HepG2 (cell line): ENCODE measurements at places on chromosomes 3 and 15.

GRCh38 chr3:148319960-148320359, 377.7 kb upstream of the AGTR1 start:
- DNase-seq = no peak

GRCh38 chr3:4309491-4310128, 6.4 kb downstream of the SETMAR start:
- DNase-seq = no peak

- DNase-seq = no peak
These were observed 69.1 kb downstream of the SEMA6D start for GRCh38 chr15:47786371-47786770.

GRCh38 chr3:519026-519425, 322.5 kb downstream of the CHL1 start:
- DNase-seq = no peak

- no peak for DNase-seq
These were observed 252.8 kb downstream of the CD47 start for GRCh38 chr3:107837895-107838612.

DNA sequence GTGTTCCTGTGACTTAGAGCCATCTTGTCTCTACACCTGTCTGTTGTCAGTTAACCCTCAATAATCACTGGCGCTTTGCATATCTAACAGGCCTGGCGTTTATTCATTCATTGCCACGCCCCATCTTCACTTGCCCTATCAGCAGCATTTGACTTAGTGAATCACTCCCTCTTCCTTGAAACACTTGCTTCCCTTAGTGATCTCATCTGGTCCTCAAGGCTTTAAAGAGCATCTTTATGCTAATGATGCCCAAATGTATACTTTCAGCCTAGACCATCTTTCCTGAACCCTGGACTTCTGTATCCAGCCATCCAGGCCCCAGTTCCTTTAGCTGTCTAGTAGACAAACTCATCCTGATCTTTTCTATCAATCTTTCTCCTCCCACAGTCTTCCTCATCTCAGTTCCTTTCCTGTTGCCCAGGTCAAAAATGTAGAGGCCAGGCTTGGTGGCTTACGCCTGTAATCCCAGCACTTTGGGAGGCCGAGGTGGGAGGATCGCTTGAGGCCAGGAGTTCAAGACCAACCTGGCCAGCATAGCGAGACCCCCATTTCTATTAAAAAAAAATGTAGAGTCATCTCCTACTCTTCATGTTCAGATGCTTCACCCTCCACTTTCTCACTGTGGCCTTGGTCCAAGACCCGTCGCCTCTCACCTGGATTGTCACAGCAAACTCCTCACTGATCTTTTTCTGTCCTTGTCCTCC, 1.4 kb upstream of the IGDCC4 start:
- no peak for DNase-seq

- no peak for DNase-seq
These were observed 29.5 kb upstream of the ICE2 start for GRCh38 chr15:60508442-60508841.

GRCh38 chr3:135995766-135996165, 30.2 kb downstream of the PPP2R3A start:
- no peak for DNase-seq

GRCh38 chr3:128409624-128410581, 56.8 kb downstream of the DNAJB8 start:
- no peak for DNase-seq

GRCh38 chr3:44509393-44509921, 32.0 kb upstream of the ZNF445 start:
- no peak for DNase-seq

DNA sequence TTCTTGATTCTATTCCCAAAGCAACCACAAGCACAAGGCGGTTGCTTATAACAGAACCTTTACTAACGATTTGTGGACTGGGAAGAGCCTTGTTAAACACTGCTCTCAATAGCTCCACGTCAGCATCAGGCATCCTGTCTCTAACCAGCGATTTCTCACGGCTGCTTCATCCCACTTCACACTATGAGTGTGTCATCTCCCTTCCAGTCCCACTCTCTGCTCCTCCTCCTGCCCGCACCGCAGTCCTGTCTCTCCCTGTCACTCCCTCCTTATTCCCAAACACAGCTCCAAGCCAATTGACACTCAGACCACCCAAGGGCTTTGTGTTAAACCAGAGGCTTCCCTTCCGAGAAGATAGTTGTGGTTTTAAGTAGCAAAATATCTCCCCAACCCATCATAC, 94.8 kb downstream of the ABHD5 start:
- no peak for DNase-seq

- DNase-seq = no peak
These were observed 1064.6 kb upstream of the CADM2 start for GRCh38 chr3:83894223-83894622.
